Effector memory CD4-positive, alpha-beta T cell (primary cell): ENCODE measurements at places on chromosomes 7 and 10.

- DNase-seq: no peak
Measured at GRCh38 chr10:14543904-14544210, 213.1 kb upstream of the FRMD4A start.

DNA sequence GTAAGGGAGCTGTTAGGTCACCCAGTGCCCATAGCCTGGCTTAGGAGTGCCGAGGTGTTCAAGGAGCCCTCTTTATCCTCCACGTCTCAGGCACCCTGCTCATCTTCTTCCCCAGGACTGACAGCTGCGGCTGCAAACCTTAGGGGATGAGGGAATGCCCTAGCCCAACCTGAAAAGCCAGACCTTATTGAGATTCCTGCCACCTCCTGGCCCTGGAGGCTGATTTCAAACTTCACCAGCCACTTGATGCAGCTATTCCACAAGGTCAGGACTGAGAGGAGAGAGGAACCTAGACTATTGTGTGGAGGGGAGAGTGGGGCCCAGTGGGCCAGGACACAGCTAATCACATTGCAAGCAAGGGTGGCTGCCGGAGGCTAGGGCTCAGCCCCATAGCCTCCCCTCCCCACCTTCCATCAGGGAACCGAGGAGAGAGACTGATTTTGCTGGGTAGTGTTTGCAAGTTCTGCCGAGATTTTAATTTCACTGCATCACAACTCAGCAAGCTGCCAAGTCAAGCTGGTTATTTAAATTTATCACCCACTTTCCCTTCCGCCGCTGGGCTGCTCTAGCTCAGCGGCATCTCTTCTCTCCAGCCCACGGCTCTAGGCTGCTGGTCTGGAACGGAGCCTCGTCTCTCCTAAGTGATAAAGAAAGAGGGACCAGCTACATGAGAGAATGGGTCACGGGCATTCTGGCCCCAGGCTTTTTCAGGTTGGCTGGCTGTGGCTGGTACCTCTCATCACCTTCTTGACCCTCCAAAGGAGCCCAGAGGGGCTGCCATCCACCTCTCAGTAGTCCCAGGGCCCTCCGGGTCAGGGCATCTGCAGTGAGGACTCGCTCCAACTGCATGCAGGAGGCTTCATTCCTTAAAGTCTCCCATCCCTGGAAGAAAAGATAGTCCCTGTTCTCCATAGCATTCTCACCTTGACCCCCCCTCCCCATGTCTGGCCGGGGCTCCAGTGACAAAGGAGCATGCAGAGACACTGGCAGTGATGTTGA lies 66.7 kb downstream of the PAX2 start:
- no peak for DNase-seq

- DNase-seq: no peak
Measured at GRCh38 chr10:103787331-103787730, 68.0 kb downstream of the SH3PXD2A start.

GRCh38 chr7:158375034-158375433 lies 212.6 kb downstream of the PTPRN2 start:
- DNase-seq: no peak

DNA sequence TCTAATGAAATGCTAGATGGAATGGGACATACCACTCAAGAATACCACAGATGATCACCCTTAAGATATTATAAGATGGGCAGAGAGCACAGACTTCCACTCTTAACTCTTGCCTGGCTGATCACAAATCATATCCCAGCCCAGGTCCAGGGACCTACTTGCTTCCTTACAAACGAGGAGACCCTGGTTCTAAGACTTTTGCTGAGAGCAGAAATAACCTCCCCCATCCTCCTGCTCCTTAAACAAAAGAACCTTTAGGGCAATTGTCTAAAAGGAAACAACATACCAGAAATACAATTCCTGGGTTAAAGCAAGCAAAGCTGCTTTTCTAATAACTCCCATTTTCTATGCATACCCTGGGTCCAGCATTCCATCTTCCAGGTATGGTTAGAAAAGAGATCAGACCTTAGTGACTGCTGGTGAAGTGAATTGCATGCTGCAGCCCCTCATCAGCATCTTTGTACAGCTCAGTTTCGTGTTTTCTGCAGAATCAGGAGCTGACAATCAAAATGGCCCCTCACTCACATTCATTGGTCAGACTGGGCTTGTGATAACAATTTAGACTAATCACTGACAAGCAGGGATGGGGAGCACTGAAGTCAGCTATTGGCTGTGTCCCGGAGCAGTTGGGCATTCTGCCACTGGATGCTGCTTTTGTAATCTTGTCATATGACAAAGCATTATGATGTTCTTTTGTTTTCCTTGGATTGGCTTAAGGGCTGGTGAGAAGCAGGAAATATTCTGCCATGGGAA lies 14.6 kb downstream of the IFIT3 start:
- no peak for DNase-seq
